ENCODE measurements at places on chromosomes 2 and 18. TPM values are rescaled to one million over a fixed set of nuclear protein-coding genes. Genes with fewer than 3 reads are reported as not detected.

CHST9 gene
- not detected for total RNA-seq

CREG2 gene
- total RNA-seq: 9.0 TPM

HOXD13 gene
- not detected for total RNA-seq

GALNT13 gene
- 3.6 TPM for total RNA-seq

DPYSL5 gene
- total RNA-seq: not detected

ST8SIA5 gene
- not detected for total RNA-seq

DNA sequence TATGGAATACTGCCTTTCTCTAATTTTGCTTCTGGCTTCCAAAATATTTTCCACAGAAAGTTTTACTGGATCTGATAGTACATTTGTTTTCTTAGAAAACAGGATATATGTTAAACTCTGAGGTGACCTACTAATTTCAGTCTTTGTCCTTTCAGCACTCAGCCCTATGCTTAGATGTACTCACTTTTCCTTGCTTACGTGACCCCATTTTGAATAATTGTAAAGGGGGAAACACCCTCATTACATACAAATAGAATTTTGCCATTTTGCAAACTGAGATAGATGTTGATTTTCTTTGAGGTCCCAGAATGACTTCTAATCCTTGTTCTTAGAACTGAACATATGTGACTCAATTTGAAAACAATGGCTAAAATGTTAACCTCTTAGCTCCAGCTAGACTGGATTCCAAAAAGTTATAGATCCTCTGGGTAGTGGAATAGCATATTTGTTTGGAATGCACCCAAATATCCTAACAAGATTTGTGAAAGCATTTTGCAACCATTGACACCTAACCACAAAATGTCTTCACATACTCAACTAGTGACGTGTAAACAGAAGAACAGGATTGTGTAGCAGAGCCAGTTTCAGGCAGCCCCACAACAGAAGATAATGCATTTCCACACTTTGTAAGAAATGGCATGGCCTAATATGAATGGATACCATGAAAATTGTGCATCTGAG lies 44.8 kb upstream of the EHBP1 start:
- H3K27ac ChIP-seq: peak overlapping the region; percentile 80
- H3K36me3 ChIP-seq: no peaks in the 10 kb centered on the region
- DNase-seq: peak; percentile 51
- H3K27me3 ChIP-seq: no peaks in the 10 kb centered on the region
- peaks cover 62% of the 10 kb centered on the region for H3K4me1 ChIP-seq
- H3K4me3 ChIP-seq: peak overlapping the region; percentile 8

DNA sequence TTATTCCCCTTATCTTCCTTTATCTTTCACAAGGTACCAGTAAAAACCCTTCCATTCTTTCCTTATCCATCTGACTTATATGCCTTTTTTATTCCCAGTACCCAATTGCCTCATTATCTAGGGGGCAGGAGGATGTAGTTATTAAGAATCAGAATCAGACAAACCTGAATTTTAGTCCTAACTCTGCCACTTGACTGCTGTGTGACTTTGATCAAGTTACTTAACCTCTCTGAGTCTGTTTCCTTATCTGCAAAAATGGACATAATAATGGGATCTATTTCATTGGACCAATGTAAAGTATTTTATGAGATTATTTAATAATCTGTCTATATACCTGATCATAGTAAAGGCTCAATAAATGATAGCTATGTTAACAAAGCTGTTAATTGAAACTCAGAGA lies 59.6 kb upstream of the SIX3 start:
- H3K27ac ChIP-seq: no peak overlapping the region
- DNase-seq: no peak
- H3K4me1 ChIP-seq: no peaks in the 10 kb centered on the region
- H3K4me3 ChIP-seq: no peak overlapping the region
- no peaks in the 10 kb centered on the region for H3K36me3 ChIP-seq

DNA sequence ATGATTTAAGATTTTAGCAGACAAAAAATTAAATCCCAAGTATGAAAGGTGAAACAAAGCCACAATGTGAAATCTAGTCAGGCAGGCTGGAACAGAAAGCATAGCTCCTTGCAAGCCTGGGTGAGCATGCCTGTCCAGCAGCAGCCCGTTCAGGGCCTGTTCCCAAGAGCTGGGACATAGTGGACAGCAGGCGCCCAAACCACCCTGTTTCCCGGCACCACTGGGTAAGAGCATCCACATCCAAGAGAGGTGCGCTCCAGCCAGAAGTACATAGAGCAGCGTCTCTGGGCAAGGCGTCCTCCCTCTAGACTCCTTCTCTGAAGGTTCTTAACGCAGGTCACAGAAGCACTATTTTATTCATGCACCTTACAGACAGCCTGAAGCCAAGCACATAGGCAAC lies 80.8 kb downstream of the DNER start:
- H3K4me3 ChIP-seq: no peak overlapping the region
- H3K4me1 ChIP-seq: no peaks in the 10 kb centered on the region
- no peaks in the 10 kb centered on the region for H3K36me3 ChIP-seq
- no peak for DNase-seq
- no peaks in the 10 kb centered on the region for H3K27me3 ChIP-seq

DNA sequence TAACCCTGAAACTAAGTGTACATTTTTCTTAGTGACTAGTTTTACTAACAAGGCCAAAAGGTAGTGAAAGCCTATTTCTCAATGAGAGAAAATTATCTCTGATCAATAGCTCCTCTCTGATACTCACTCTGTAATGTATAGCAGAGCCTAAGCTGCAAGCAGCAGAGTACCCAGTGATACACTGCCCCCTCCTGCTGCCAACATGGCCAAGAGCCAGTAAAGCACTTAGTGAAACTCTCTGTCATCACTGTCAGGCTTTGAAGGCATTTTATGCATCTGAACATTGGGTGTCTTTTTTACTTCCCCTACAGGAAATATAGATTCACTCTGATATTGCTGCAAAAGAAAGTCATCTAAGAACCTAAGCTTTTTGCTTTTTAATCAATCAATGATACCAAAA lies 784.1 kb upstream of the CDH7 start:
- H3K4me3 ChIP-seq: no peak overlapping the region
- no peaks in the 10 kb centered on the region for H3K36me3 ChIP-seq
- H3K4me1 ChIP-seq: no peaks in the 10 kb centered on the region
- no peak overlapping the region for H3K27ac ChIP-seq

DNA sequence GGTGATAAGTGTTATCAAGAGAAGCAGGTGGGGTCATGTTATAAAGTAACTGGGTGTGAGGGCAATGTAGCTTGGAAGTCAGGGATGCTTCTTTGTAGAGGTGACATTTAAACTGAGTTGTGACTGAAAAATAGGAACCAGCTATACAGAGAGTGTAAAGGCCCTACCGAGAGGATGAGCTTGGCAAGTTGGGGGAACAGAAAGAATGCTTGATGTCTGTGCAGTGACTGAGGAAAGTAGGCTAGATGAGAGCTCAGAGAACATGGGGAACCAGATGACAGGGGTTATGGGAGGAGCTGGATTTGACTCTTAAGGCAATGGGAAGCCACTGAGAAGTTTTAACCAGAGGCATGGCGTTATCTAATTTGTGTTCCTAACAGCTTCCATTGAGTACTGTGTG lies 115.3 kb downstream of the DOCK10 start:
- DNase-seq: no peak
- H3K4me1 ChIP-seq: no peaks in the 10 kb centered on the region
- H3K27me3 ChIP-seq: no peaks in the 10 kb centered on the region
- H3K27ac ChIP-seq: no peak overlapping the region
- H3K4me3 ChIP-seq: no peak overlapping the region
- H3K36me3 ChIP-seq: no peaks in the 10 kb centered on the region

GRCh38 chr2:141925511-141925910 lies 205.3 kb downstream of the LRP1B start:
- H3K27me3 ChIP-seq: no peaks in the 10 kb centered on the region
- H3K27ac ChIP-seq: no peak overlapping the region
- no peak for DNase-seq
- no peaks in the 10 kb centered on the region for H3K4me1 ChIP-seq
- no peaks in the 10 kb centered on the region for H3K36me3 ChIP-seq
- no peak overlapping the region for H3K4me3 ChIP-seq

DNA sequence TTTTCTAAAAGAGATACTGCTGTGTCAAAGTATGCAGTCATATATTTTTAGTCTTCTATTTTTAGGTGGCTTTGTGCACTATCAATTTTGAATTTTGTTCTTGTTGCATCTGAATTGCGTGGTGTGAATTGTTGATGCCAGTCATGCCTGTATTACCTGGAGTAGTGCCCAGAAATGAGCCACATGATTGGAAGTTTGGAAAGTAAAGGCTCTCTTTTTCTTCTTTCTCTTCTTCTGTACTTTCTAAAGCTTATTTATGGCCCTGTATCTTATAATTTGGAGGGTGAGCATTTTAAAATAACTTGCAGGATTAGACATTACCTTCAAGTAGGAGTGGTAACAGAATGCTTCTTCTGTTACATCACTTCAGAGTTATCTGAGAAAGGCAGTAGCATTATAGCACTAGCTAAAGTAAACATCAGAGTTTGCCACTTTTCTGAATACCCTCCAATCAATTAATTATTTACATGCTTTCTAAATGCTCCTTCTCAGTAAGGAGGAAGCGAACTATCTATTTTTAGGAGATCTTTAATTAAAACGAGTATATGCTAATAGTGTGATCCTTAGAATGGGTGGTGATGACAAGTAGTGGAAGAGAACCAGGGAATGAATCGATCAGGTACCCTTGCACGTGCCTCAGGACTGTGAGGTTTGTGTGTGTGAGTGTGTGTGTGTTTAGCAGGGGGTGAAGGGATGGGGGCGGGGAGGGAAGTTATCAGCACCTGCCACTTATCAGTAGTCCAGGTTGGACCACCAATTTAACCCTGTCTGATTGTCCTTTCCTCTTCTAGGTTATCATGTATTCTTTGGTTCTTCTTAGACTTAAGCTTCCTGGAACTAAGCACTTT lies 112.5 kb downstream of the MAP3K20 start:
- no peak for DNase-seq
- H3K4me3 ChIP-seq: no peak overlapping the region
- no peaks in the 10 kb centered on the region for H3K27me3 ChIP-seq

DNA sequence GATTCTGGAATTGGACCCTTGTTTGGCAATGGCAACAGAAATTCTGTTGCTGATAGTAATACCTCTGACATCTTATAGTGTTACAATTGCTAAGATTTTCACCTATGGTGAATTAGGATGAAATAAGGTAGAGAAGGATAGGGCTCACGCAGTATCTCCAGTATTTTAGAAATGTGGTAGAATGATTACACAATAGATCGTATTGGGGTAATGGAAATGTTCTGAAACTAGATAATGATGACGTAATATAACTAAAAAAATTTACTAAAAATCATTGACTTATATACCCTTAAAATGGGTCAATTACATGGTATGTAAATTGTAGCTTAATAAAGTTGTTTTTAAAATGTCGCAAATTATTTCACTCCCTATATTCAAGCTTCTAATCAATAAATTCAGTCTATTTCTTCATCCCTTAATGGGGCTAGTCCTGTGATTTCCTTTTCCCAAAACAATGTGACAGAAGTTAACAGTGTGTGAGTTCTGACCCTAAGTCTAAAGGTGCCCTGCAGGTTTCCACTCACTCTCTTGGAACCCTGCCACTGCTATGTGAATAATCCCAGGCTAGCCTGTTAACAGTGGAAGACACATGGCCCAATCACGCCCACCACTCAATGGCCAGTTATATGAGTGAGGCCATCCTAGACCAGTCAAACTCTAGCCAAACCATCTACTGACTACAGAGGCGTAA lies 31.2 kb downstream of the USP37 start:
- no peak for DNase-seq
- no peaks in the 10 kb centered on the region for H3K4me1 ChIP-seq
- peaks cover 15% of the 10 kb centered on the region for H3K36me3 ChIP-seq
- no peak overlapping the region for H3K27ac ChIP-seq

Measured in PC-9 (cell line).